ENCODE measurements at places on chromosomes 16 and 17. TPM values are rescaled to one million over a fixed set of nuclear protein-coding genes. Genes with fewer than 3 reads are reported as not detected.

DNA sequence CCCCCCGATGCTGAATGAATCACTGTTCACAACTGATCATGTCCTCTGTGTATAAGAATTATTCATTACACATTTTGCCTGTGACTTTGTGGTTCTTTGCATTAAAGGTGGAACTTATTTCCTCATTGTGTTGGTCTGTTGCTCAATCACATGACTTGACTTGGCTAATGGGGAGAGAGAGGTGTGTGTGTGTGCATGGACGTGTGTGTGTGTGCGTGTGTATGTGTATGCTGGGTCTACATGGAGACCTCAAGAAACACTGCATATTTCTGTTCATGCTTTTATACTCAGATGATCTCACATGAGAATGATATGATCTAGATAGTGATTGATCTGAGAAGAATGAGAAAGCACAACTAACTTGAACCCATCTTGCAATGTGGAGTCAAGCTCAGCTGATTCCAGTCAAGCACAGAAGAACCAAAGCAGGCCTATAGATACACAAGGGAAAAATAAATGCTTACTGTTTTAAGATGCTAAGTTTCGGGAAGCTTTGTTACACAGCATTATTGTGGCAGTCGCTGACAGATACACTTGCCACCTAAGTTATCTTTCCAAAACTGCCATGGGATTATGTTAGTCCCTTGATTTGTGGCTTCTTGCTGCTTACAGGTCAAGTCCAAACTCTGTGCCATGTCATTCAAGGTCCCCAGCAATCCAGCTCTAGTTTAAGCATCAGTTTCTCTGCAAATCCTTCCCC, 167.9 kb upstream of the ZFHX3 start:
- no peaks in the 10 kb centered on the region for H3K36me3 ChIP-seq
- DNase-seq = no peak
- H3K27me3 ChIP-seq = no peaks in the 10 kb centered on the region
- H3K27ac ChIP-seq = peak overlapping the region; percentile 9
- peaks cover 7% of the 10 kb centered on the region for H3K4me1 ChIP-seq

- no peak for DNase-seq
- no peak overlapping the region for H3K27ac ChIP-seq
- peaks cover 30% of the 10 kb centered on the region for H3K27me3 ChIP-seq
- H3K36me3 ChIP-seq = no peaks in the 10 kb centered on the region
- H3K4me3 ChIP-seq = no peak overlapping the region
Observed at GRCh38 chr17:79399610-79400144, 211.2 kb downstream of the RBFOX3 start.

GRCh38 chr17:30975042-30975820, 4.4 kb downstream of the RNF135 start:
- H3K36me3 ChIP-seq = no peaks in the 10 kb centered on the region
- no peak for DNase-seq
- no peaks in the 10 kb centered on the region for H3K27me3 ChIP-seq

GRCh38 chr17:48927978-48928745, 16.5 kb downstream of the SNF8 start:
- no peaks in the 10 kb centered on the region for H3K4me1 ChIP-seq
- DNase-seq = no peak
- H3K4me3 ChIP-seq = no peak overlapping the region

The KRT31 gene
- not detected for total RNA-seq

The SGCA gene
- 0.37 TPM for total RNA-seq

The NDRG4 gene
- 3.1 TPM for total RNA-seq

Measured in hepatocyte (in vitro differentiated cells).